ENCODE measurements at places on chromosomes 11 and 22.

- DNase-seq: no peak
Observed at GRCh38 chr11:131685906-131686305, 315.5 kb downstream of the NTM start.

GRCh38 chr11:114085965-114086793 is 26.7 kb downstream of the ZBTB16 start:
- DNase-seq: no peak

DNA sequence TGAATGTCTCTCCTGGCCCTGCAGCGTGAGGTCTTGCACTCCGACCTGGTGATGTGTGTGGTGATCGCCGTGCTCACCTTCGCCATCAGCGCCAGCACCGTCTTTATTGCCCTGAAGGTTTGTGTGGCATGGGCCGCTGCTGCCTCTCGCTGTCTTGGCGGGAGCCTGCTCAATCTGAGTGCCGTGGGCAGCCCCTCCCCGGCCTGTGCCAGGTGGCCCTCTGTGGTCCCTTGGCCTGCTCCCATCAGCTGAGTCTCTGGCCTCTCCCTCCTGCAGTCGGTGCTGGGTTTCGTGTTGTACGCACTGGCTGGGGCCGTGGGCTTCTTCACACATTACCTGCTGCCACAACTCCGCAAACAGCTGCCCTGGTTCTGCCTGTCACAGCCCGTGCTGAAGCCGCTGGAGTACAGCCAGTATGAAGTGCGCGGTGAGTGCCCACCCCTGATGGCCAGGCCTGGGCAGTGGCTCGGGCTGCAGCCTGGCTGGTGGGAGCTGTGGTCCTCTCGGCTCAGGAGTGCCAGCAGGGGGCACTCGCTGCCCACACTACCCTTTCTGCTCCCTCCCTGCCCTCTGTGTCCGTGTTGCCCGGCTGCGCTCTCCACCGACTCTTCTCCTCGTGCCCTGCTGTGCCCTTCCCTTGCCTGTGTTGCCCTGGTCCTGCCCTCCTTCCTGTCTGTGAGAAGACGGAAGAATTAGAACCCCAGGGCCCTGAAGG is 10.2 kb downstream of the PCNX3 start:
- DNase-seq: no peak

DNA sequence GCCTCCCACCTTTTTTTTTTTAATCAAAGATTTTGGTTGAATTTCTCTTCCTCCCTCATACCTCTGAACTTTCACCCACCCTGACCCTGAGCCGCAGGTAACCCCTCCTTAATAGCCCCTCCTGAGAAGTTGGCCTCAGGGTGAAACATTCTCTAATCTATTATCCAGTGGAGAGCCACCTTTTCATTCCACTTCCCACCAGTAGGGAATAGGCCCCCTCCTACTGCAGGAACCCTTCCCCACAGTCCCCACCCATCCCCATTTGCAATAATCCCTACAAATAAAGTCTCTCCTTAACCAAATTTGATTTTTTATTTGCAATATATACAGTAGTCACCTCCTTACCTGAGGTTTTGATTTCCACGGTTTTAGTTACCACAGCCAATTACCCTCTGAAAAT is 2.1 kb upstream of the SLC35F2 start:
- DNase-seq: no peak
